ENCODE measurements at places on chromosomes 6 and 20.

GRCh38 chr20:3815703-3816315 lies 4.5 kb upstream of the AP5S1 start:
- DNase-seq: no peak

DNA sequence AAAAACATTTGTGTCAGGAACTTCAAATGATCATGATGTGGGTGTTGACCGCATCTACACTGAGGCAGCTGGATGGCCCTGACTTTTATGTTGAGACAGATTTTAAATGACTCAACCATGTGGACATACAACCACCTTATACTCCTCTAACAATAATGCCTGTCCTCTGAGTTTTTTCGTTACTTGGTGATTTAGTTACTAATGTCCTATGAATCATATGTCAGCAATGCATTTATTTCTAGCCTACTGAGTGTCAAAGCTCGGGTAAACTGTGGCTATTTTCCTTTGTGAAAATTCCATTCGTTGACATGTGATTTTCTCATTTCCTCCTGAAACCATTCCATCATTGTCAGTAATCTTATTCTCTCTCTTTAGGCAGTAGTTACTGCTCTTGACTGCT lies 38.9 kb upstream of the NKX2-4 start:
- peak; percentile 18 for DNase-seq

GRCh38 chr6:31568537-31568961 lies 3.5 kb upstream of the LTA start:
- no peak for DNase-seq

DNA sequence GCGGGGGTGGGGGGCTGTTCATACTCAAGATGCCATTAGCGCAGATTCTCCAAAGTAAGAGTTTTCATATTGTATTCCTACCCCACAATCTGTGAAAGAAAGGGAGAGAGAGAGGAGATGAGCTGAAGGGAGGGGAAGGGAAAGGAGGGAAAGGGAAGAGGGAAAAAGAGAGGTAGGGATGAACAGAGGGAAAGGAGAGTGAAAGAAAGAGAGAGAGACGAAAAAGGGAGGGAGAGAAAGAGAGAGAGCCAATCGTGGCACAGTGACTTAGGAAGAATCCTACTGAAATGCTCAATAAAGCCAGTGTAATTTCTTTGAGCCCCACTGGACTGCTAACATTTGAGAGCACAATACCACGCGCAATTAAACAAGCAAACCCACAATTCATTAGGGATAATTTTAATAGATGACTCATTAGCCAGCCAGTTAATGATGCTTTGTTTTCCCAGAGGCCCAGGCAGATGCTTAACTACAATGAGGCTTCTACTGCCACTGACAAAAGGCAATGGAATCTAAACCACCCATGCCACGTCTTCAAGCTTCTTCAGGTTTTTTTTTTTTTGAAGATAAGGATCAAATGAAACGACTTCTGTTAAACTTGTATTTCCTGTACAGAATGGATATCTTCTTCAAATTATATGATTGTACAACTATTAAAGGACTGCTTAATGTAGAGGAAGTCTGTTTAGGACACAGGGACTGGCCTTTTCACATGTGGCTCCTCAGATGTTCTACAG lies 306.8 kb downstream of the FOXC1 start:
- DNase-seq: no peak

- DNase-seq: no peak
These were observed 382.8 kb downstream of the CDH26 start for GRCh38 chr20:60341062-60341461.

- no peak for DNase-seq
These were observed 223.7 kb upstream of the SULF2 start for GRCh38 chr20:48008850-48009515.

DNA sequence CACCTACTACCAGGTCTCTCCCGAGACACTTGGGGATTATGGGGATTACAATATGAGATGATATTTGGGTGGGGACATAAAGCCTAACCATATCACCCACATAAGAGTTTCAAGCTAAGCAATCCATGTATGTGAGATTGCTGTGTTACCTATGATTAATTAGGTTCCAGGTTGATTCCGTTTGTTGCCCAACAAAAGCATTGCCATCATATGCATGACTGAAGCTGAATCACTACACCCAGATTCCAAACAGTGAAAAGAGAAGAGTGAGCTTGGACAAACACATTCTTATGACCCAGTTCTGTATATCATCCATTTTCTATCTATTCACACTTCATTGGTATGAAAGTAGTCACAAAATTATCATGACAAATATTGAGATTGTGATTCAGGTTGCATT lies 952.5 kb upstream of the MAN1A1 start:
- DNase-seq: no peak

DNA sequence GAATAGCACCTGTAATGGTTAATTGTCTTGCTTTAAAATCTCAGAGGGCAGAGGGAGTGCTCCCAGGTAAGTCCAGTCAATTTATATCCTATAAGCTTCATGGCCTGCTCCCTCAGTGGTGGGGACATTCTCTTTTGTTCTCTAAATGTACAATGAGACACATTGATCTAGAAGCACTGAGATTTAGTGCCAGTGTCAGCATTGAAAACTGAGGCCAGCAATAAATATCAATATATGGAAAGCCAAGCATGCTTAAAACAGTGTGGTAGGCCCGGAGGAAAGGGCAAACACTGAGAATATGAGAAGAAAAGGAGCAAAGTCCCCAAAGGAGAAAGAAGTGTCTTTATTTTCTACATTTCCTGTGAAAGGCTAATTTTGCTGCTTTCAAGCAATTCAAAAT lies 68.4 kb upstream of the CCN2 start:
- DNase-seq: no peak
